ENCODE measurements at places on chromosomes 1 and 21. TPM values are rescaled to one million over a fixed set of nuclear protein-coding genes. Genes with fewer than 3 reads are reported as not detected.

The GJA8 gene
- total RNA-seq: not detected

The TTC39A gene
- total RNA-seq: 0.62 TPM

The DCST2 gene
- total RNA-seq: 0.81 TPM

The NSL1 gene
- total RNA-seq: 29.2 TPM

The RBP7 gene
- total RNA-seq: 23.5 TPM

The ERICH3 gene
- 0.20 TPM for total RNA-seq

The ARHGEF16 gene
- total RNA-seq: 2.5 TPM

The HES3 gene
- not detected for total RNA-seq

The PPM1J gene
- 2.8 TPM for total RNA-seq

The RIPPLY3 gene
- total RNA-seq: not detected

The ACTL8 gene
- total RNA-seq: not detected

The FOXO6 gene
- 10.3 TPM for total RNA-seq

The C1orf216 gene
- total RNA-seq: 12.1 TPM

The CFHR1 gene
- 0.30 TPM for total RNA-seq

The SPRR2D gene
- total RNA-seq: not detected

The TCEA3 gene
- 103 TPM for total RNA-seq

Measured in ovary (tissue), 10 donors.